ENCODE measurements at places on chromosomes 2 and 18.

- DNase-seq, result peak; percentile 71
Observed at GRCh38 chr2:28583899-28584553, 88.2 kb downstream of the PLB1 start.

- DNase-seq, result no peak
Observed at GRCh38 chr2:80246534-80246933, 58.0 kb downstream of the LRRTM1 start.

- DNase-seq, result peak; percentile 43
Observed at GRCh38 chr18:48915626-48916425, 34.9 kb downstream of the SMAD7 start.

GRCh38 chr2:187174582-187174981 lies 273.5 kb downstream of the CALCRL start:
- no peak for DNase-seq

DNA sequence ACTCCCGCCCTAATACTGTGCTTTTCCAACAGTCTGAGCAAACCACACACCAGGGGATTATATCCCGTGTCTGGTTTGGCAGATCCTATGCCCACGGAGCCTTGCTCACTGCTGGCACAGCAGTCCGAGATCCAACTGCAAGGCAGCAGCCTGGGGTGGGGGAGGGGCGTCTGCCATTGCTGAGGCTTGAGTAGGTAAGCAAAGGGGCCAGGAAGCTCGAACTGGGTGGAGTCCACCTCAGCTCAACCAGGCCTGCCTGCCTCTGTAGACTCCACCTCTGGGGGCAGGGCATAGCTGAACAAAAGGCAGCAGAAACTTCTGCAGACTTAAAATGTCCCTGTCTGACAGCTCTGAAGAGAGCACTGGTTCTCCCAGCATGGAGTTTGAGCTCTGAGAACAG lies 44.2 kb downstream of the LNPK start:
- DNase-seq, result no peak

DNA sequence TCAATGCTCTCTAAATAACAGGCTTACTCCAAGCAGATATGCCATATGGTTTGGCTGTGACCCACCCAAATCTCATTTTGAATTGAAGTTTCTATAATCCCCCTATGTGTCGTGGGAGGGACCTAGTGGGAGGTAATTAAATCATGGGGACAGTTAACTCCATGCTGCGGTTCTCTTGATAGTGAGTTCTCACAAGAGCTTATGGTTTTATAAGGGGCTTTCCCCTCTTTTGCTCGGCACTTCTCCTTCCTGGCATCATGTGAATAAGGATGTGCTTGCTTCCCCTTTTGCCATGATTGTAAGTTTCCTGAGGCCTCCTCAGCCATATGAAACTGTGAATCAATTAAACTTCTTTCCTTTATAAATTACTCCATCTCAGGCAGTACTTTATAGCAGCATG lies 302.7 kb upstream of the ZC3H15 start:
- no peak for DNase-seq

DNA sequence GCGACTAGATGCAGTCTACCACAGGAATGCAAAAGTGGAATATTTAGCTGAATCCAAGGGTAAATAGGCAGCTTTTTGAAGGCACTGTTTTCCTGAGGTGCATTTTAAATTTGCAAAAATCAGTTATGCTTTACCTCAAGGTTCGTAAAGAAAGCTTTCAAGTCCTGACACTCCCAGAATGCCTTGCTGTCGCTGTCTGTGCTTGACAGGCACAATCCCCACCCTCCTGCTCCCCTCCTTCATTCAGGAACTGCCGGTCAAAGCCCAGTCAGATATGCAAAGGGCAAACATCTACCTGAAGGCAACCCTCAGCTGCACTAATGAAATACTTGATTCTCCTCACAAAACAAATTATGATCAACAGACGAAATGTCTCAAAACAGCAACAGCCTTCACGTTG lies 97.4 kb upstream of the DDX18 start:
- DNase-seq, result no peak

GRCh38 chr2:159606287-159606686 lies 10.1 kb downstream of the BAZ2B start:
- no peak for DNase-seq

- no peak for DNase-seq
Observed at GRCh38 chr2:176110415-176111308, 3.6 kb downstream of the HOXD11 start.

- no peak for DNase-seq
Observed at GRCh38 chr2:172586245-172586891, 30.5 kb downstream of the PDK1 start.

DNA sequence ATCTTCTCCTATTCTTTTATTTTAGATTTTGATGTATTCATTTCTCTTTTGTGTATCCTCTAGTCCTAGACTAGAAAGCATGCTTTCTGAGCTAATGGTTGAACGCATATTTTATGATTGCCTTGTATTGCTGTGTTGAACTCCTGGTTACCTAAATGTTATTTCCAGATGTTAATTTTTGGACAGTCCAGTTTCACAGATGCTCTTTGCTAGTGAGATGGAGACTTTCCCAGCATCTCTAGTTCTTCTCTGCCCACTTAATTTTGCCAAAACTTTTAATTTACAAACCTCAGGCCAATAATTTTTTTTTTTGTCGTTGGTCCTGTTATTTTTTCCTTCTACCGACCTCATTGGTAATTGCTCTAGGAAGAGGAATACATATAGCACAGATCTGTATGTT lies 153.2 kb downstream of the HAUS1 start:
- DNase-seq, result no peak

DNA sequence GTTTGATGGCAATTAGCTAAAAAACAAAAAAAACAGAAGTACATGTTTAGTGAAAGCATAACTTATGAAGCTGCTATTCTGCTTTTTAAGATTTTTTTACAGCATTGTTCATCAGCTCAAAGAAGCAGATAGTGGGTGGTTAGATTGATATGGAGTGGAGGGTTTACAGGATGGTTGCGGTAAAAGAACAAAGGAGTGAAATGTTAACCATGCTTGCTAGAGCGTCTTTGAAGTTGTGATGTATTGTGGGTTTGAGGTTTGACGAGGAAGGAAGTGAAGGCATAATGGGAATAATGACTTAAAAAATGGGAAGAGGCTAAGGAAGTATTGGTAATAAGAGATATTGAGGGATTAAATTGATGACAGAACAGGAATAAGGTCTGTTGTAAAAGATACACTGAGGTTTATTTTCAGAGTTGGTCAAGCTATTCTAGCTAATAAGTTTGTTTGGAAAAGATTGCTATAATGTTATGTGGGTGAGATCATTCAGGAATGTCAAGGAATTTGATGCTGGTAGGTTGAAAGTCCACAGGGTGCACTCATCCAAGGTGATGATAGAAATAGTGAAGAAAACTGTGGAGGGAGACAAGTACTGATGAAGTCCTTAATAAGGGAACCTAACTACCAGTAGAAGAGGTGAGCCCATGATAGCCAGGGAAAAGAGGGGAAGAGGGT lies 14.6 kb downstream of the SPOPL start:
- no peak for DNase-seq

- DNase-seq, result no peak
Observed at GRCh38 chr2:233446121-233446520, 91.8 kb downstream of the DGKD start.

DNA sequence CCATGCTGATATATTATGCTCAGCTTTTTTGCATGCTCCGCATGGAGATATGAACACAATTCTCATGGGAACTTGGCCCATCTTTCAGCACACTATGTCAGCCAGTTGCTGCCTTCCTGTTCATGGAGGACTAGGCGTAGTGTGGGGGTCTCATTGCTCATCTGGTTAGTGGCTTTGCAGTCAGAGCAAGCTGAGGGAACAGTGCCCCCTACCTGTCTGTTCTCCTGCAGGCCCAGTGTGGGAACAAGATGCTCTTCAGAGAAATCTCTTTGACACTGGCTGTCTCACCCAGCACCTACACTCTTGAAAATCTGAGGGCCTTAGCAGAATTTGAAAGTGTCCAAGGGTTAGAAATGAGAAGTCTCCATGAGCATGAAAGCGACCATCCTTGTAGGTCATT lies 47.1 kb downstream of the SPTBN1 start:
- no peak for DNase-seq

- no peak for DNase-seq
Observed at GRCh38 chr2:220420820-220421219, 793.4 kb downstream of the SLC4A3 start.

GRCh38 chr18:65737471-65737955 lies 13.3 kb upstream of the CDH7 start:
- no peak for DNase-seq

DNA sequence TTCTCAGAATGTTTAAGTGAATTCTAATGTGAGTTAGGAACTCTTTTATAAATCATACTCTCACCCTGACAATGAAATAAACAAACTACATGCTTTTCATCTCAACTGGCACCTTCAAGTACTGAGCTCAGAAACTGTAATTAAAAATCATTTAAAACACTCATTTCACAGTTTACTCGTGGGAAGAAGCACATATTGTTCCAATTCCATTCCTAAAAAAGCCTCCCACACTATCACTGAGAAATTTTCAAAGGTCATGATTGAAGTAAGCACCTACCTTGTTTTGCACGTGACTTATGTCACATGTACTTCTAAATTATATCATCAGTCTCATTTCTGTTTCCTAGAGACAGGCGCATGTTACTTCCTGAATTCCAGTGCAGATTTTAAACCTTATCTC lies 678.1 kb upstream of the SLC8A1 start:
- no peak for DNase-seq

DNA sequence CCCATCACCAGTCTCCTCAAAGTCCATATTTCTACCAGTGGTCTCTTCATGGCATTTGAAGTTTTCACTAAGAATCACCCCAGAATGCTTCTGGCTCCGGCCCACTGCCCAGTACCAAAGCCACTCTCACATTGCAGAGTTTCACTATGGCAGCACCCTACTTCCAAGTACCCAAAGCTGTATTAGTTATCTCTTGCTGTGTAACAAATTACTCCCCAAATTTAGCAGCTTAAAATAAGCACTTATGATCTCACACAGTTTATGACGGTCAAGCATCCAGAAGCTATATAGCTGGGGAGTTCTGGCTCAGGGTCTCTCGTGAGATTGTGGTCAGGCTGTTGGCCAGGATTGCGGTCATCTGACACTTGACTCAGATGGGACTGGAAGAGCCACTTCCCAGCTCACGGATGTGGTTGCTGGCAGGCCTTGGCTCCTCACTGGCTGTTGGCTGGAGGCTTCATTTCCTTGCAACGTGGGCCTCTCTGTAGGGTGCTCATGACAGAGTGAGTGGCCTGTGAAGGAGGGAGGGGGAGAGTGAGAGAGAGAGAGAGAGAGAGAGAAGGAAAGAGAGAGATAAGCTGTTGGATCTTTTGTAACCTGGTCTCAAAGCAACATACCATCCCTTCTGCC lies 189.5 kb downstream of the CTIF start:
- no peak for DNase-seq

- peak; percentile 97 for DNase-seq
Observed at GRCh38 chr2:218406209-218406948, 6.7 kb downstream of the CTDSP1 start.

- peak; percentile 19 for DNase-seq
Observed at GRCh38 chr2:8546612-8547283, 135.1 kb upstream of the ID2 start.

DNA sequence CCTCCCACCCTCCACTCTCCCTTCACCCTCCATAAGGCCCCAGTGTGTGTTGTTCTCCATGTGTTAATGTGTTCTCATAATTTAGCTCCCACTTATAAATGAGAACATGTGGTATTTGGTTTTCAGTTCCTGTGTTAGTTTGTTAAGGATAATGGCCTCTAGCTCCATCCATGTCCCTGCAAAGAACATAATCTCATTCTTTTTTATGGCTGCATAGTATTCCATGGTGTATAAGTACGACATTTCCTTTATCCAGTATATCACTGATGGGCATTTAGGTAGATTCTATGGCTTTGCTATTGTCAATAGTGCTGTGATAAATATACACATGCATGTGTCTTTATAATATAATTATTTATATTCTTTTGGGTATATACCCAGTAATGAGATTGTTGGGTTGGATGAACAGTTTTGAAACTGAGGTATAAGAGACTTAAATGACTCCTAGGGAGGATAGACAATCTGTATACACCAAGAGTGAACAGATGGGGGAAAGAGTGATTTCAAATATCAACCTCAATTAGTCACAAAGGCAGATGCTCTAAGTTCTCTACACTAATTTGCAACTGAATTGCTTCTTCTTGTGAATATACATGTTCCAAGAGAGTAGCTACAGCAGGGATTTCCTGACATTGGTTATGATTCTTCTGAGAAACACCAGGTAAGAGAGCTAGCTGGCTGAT lies 23.7 kb downstream of the CWC22 start:
- DNase-seq, result no peak

- DNase-seq, result no peak
Observed at GRCh38 chr2:162734866-162735265, 103.7 kb downstream of the KCNH7 start.

DNA sequence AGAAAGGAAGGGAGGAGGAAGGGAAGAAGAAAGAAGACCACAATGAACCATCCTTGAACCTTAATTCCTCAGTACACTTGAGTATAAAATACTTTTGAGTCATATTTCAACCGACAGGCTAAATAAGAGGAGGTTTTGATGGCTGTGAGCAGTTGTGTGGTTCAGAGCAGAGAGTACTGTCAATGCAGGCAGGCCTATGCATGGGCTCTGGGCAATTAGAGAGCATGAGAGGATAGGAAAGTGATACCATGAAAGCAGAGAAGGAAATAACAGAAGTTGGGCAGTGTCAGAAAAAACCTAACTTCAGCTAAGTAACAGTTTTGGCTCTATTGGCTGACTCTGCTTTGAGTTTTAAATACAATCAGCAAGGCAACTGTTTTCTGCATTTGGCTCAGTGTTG lies 123.6 kb upstream of the STK17B start:
- DNase-seq, result no peak

DNA sequence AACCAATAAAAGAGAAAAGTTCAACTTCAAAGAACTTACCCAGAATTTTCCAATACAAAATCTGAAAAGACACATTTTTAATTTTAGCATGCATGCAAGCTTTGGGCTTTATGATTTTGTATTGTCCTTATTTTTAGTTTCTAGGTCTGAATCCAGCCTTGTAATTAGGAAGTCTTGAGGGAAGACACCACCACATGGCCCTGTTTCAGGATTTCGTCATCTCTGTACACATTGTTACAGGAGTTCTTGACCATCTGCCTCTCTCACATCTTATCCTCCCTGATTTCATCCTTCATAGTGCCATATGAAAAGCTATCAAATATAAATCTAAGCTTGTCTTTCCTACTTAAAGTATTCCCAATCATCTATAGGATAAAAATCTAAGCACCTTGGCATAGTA lies 176.1 kb downstream of the TXNL1 start:
- no peak for DNase-seq

- DNase-seq, result no peak
Observed at GRCh38 chr2:214896274-214896673, 86.8 kb upstream of the BARD1 start.
